ENCODE measurements at places on chromosomes 7 and 10.

- no peak for DNase-seq
Observed at GRCh38 chr7:12089951-12090756, 120.9 kb upstream of the TMEM106B start.

- DNase-seq, result no peak
Observed at GRCh38 chr7:127913686-127914085, 117.6 kb downstream of the LRRC4 start.

DNA sequence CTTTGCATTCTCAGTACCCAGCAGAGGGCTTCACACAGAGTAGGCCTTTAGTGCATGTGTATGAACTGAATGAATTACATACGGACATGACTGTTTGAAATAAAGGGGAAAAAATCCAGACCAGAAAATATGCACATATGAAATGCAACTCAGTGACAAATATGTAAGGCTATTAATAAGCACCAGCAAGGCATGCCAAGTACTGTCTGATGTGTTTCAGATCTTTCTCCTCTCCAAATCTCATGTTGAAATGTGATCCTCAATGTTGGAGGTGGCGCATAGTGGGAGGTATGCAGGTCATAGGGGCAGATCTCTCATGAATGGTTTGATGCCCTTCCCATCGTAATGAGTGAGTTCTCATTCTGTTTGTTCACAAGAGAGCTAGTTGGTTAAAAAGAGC is 87.3 kb upstream of the TOMM7 start:
- no peak for DNase-seq

GRCh38 chr10:107409522-107409921 is 245.0 kb upstream of the SORCS1 start:
- DNase-seq, result peak; percentile 2

GRCh38 chr7:48734695-48735406 is 189.5 kb upstream of the CDC14C start:
- DNase-seq, result no peak

DNA sequence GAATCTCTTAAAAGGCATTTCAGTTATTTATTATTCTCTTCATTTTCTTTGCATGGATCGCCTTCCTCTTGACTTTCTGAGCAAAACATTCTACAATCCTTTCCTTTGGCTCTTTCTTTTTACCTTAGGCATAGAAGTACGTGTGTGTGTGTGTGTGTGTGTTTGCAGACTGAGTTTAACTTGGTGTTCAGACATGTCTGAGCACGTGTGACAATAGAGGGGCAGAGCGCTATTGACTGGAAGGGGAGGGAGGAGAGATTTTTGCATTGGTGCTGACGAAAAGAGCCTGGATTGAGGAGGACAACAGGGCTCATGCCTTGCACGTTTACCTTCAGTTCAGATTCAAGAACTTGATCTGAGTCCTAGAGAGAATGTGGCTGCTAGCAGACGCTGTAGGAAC is 129.8 kb downstream of the SEC23IP start:
- no peak for DNase-seq

GRCh38 chr10:26682931-26683330 is 14.6 kb upstream of the PDSS1 start:
- no peak for DNase-seq

- DNase-seq, result no peak
Observed at GRCh38 chr7:85471740-85472139, 284.9 kb upstream of the SEMA3D start.

GRCh38 chr7:95367606-95368005 is 28.6 kb downstream of the PON3 start:
- no peak for DNase-seq

DNA sequence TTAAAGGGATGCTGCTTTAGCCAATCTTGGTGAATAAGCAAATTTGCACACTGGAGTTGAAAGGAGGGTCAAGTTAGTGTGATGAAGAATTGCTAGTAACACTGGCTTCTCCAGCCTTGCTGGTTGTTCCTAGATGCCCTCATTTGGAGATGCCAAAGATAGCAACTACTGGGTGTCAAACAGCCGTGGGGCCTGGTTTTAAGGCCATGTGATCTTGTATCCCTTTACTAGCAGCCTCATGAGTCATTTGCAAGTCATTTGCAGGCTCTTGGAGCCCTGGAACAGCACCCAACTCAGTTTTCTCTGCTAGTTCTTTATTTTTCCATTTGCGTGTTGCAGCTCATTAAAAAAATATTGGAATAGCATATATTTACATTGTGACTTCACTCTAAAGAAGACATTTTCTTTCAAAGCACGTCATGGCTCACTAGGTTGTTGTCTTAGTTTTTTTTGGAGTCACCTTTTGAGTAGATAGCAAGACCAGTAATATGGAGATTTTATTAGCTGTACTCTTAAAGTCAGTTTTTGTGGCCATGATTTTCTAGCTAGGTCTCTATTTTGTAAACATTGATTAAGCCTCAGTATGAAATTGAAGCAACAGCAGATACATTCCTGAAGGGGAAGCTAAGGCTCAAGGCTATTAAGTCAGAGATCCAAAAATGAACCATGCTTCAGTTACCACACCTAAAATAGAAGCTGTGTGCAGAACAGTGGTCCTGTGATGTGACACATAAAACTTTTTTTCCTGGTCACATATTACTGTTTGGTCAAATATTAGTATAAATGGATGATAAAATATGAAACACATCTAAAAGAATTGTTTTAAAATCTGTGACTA is 1.3 kb downstream of the LSMEM1 start:
- DNase-seq, result peak; percentile 41

DNA sequence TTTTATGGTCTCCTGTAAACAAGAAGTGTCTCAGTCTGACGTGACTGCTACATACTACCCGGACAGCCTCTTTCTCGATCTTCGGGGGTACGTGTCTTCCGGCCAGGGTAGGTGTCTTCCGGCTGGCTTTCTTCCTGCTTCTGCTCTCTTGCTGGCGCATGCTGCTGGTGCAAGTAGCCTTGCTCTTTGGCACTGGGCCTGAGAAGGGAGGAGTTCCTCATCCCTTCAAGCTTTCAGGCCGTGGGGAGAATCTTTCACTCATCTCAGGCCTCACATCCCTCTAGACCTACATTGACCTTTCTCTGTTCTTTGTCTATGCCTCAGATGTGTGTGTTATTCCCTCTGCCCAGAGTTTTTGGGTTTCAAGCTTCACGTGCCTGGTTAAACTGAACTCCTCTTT is 130.4 kb downstream of the JCAD start:
- DNase-seq, result no peak

- DNase-seq, result no peak
Observed at GRCh38 chr7:17678896-17679295, 261.4 kb downstream of the SNX13 start.

GRCh38 chr7:103094102-103094501 is 19.2 kb downstream of the ARMC10 start:
- no peak for DNase-seq

DNA sequence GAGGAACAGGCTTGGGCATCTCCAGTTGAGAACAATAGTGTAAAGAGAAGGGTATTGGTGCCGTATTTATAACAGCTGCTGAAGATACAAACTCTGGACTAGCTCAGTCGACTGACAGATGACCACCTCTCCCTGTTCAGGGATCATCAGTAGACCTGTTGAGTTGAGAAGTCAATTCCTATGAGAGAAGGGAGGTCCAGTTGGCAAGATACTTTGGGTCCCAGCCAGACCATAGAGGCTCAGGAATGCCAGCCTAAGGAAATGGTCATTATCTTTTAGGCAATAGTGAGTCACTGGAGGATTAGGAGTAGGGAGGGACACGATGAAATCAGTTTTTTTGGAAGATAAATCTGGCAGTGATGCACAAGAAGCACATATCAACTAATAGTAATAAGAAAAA is 202.9 kb downstream of the TRIL start:
- no peak for DNase-seq

- DNase-seq, result no peak
Observed at GRCh38 chr10:85194706-85195105, 866.3 kb downstream of the CCSER2 start.

DNA sequence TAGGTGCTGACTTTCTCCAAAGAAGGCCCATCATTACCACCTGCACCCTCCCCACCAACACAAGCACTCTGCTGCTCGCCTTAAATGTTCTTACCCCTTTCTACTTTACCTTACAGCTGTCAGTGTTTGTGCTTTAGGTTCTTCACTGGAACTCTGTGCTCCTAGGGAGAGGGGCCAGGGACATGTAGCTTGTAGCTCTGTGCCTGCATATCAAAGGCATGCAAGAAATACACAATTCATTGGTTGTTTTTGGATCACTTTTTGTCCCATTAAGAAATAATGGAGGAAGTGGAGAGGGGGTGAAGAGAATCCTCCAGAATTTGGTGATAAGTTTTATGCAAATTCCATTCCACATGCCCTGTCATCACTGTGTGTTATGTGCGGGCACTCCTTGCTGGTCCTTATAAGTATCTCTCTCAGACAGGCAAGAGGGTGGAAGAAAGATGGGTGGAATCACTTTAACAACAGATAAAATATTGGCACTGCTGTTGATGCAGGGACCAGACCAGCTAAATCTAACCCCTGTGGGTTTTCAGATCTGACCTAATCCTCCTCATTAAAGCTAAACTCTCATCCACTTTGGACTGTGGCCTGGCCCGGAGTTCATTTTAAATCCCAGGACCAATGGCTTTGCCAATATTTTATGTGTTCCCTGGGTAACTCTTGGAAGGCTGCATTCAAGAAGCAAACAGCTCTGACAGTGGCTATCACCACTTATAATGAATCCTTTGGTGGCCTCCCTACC is 375.8 kb upstream of the NFE2L3 start:
- no peak for DNase-seq

- DNase-seq, result no peak
Observed at GRCh38 chr10:31972519-31973041, 43.9 kb upstream of the ARHGAP12 start.

GRCh38 chr7:74658178-74659004 is 873 bp downstream of the GTF2I start:
- peak; percentile 95 for DNase-seq

DNA sequence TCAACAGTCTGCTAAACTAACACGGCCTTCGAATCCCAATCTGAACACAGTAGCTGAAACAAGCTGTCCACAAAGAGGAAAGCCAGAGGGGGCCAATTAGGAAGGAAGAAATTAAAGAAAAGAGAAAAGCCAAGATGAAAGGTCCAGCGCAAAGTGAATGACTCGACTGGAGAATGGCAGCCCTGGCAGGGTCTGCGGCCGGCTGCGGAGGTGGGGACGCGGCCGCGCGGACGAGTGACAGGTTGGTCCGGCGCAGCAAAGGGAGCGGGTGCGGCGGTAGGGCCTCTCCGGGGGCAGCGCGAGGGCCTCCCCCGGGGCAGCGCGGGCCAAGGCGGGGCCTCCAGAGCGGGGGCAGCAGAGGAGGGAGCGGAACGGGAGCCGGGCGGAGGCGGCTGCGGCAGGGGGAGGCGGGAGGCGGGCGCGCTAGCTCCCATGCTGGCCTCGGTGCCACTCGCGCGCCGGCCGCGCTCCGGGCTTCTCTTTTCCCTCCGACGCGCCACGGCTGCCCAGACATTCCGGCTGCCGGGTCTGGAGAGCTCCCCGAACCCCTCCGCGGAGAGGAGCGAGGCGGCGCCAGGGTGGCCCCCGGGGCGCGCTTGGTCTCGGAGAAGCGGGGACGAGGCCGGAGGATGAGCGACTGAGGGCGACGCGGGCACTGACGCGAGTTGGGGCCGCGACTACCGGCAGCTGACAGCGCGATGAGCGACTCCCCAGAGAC is at the start of gene VWC2:
VWC2 (plus strand) TSS at position 421 of the 718 bp plus-strand sequence. CDS start 1,798 bp downstream, outside the sequence.
- DNase-seq, result no peak

DNA sequence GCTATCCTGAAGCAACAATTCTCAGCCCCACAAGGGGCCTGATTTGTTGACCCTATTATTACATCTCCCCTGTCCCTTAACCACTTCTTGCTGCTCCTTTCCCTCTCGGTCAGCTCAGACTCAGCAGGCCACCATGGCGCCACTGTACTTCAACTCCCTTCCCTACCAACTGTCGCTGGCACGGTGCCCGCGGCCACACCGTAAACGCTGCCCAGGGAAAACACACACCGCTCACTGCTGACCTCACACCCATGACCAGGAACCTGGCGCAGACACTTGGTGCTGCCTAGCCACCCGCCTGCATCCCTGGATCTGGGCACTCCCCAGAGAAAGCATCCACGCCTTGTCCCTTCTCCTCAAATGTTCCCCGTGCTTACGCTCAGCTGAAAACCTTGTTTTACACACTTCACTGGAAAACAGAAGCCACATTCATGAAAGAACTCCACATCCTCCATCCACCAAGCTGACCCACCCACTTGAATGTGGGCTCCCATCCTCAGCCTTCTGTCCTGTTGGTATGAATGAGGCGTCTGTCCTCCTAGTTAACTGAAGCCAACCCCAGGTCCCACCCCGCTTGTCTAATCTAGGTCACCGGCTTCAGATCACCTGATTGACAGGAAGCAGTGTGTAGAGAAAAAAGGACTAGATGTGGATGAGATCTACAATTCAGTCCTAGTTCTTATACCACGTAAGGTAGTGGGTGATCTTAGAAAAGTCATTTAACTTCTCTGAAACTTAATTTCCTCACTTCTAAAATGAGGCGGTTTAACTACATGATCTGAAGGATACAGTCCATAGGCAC is 28.5 kb upstream of the CRYGN start:
- DNase-seq, result no peak

DNA sequence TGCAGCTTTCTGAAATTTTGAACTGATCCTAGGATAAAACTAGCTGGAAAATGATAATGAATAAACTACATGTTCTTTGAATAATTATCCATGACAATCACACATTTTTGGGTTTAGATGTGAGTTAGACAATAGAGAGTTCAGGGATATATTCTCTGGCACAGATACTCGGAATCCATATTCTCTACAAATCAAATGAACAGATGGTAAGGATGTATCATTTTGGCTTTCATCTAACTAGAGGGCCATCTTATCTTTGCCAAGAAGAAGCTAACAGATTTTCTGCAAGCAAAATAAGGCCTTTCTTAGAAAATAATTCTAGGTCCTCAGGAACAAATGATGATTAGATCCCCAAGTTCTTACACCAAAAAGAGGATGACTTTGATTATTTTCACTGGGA is 355.9 kb upstream of the C7orf33 start:
- DNase-seq, result no peak

DNA sequence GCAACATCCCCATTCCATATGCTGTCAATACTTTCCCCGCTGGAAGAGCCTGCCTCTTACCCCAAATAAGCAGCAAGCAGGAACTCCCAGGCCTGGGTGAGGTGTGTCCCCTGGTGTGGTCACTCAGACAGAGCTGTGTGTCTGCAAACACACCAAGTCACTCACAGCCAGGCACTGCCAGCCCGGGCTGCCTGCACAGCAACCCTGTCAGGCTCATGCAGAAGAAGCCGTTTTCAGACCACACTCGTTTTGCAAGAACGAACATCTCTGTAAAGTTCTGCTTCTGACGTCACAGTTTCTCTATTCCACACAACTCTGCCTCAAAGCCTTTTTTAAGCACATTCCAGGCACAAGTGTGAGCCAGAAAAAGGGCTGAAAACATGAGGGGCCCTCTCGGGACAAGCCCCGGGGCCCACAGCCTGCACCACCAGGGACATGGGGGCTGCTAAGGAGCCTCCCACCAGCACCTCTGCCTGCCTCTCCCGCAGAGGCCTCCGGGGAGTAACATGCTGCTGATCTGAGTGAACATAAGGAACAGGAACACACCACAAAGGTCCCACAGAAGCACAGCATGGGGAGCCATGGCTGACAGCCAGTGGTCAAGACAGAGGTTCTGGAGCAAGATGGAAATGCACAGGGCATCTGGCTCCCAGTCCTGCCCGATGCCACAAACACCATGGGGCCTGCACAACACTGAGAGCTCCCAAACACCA is 11.4 kb downstream of the PTPRN2 start:
- no peak for DNase-seq
